ENCODE measurements at places on chromosomes 12 and 14. TPM values are rescaled to one million over a fixed set of nuclear protein-coding genes. Genes with fewer than 3 reads are reported as not detected.
A peak's percentile ranks its signal among the peaks of the same experiment; 100 is the strongest.

LMNTD1 gene
- not detected for total RNA-seq

INHBE gene
- total RNA-seq: not detected

PRH2 gene
- total RNA-seq: not detected

NOVA1 gene
- 58.9 TPM for total RNA-seq

DEGS2 gene
- 12.0 TPM for total RNA-seq

C14orf132 gene
- 10.8 TPM for total RNA-seq

PROX2 gene
- not detected for total RNA-seq

VDR gene
- 16.1 TPM for total RNA-seq

REP15 gene
- total RNA-seq: 3.3 TPM

IKZF4 gene
- 2.9 TPM for total RNA-seq

DNA sequence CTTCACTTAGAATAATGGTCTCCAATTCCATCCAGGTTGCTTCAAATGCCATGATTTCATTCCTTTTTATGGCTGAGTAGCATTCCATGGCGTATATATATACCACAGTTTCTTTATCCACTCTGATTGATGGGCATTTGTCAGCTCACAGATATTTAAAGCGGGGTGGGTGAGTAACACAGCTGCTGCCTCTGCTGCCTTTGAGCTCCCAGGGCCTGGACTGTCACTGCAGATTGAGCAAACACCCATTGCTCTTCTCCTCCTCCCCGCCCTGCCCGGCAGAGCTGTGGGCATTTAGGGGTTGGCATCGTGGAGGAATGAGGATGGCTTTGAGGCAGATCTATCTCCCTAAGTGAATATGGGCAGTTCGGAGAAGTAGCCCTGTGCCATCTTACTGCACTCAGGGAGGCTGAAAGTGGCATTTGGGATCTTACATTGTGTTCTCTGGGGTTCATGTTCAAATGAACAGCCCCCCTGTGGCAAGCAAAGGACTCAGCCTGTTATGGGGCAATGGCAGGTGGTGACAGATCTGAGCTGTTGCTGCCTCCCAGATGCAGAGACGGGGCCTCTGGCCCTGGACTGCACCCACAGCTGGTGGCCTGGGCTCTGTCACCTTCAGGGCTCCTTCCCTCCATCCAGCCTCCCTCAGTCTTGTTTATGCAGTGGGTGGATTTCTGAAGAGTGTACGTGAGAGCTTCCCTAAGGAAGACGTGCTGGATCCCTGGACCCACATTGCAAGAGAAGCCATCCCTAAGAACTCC, 4.9 kb downstream of the RFLNA start:
- no peaks in the 10 kb centered on the region for H3K36me3 ChIP-seq
- DNase-seq: no peak
- no peak overlapping the region for H3K4me3 ChIP-seq
- H3K27ac ChIP-seq: no peak overlapping the region
- peaks cover 7% of the 10 kb centered on the region for H3K27me3 ChIP-seq

- no peaks in the 10 kb centered on the region for H3K4me1 ChIP-seq
- H3K27me3 ChIP-seq: no peaks in the 10 kb centered on the region
- no peaks in the 10 kb centered on the region for H3K36me3 ChIP-seq
- no peak for DNase-seq
- no peak overlapping the region for H3K27ac ChIP-seq
Observed at GRCh38 chr12:27319409-27319808, 13.2 kb upstream of the BMAL2 start.

DNA sequence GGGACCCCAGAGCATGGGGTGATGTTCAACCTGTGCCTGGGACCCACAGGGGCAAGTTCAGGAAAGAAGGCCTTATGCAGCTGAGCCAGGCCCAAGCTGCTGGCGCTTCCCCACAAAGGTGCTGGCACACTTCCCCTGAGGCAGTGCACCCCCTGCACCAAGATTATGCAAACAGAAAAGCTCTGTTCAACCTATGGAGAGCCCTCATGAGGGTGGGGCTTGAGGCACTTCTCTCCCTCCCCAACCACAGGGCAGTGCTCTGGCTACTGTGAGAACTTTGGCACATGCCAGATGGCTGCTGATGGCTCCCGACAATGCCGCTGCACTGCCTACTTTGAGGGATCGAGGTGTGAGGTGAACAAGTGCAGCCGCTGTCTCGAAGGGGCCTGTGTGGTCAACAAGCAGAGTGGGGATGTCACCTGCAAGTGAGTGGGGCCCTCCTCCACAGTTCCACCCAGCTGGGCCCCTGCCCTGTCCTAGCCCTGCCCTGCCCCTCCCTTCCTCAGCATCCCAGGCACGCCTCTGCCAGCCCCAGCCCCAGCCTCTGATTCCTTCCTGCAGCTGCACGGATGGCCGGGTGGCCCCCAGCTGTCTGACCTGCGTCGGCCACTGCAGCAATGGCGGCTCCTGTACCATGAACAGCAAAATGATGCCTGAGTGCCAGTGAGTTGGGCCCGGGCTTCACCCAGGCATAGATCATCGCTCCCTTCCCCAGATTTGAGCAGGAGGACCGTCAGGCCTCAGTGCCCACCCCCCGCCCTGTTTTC, 5.5 kb upstream of the NXPH4 start:
- no peaks in the 10 kb centered on the region for H3K4me1 ChIP-seq
- no peak for DNase-seq
- H3K36me3 ChIP-seq: no peaks in the 10 kb centered on the region
- H3K4me3 ChIP-seq: no peak overlapping the region

GRCh38 chr14:29097476-29097875, 330.9 kb downstream of the FOXG1 start:
- H3K27me3 ChIP-seq: no peaks in the 10 kb centered on the region
- H3K4me3 ChIP-seq: no peak overlapping the region
- no peak for DNase-seq
- no peaks in the 10 kb centered on the region for H3K36me3 ChIP-seq
- no peaks in the 10 kb centered on the region for H3K4me1 ChIP-seq

DNA sequence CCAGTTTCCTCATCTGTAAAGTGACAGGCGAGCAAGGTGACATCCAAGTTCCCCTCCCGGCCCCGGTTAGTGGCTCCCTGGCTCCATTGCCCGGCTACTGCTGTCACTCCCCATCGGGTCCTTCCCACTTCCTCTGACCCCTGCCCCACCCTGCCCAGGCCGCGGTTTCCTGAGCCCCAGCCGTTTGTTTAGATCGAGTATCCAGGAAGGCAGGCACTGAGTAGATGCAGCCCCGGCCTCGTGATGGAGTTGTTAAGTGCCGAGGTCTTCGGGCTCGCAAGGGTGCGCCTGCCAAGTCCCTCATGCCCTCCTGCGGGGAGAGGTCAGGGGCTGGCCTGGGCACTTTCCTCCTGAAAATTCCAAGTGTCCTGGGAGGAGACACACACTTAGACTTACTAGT, 55.4 kb downstream of the TEAD4 start:
- H3K27me3 ChIP-seq: no peaks in the 10 kb centered on the region
- H3K36me3 ChIP-seq: no peaks in the 10 kb centered on the region
- H3K4me3 ChIP-seq: no peak overlapping the region
- DNase-seq: no peak
- no peaks in the 10 kb centered on the region for H3K4me1 ChIP-seq

GRCh38 chr12:57330992-57331391, 80.0 kb upstream of the STAC3 start:
- H3K4me3 ChIP-seq: no peak overlapping the region
- no peaks in the 10 kb centered on the region for H3K36me3 ChIP-seq
- H3K4me1 ChIP-seq: no peaks in the 10 kb centered on the region
- no peak overlapping the region for H3K27ac ChIP-seq
- no peak for DNase-seq
- H3K27me3 ChIP-seq: no peaks in the 10 kb centered on the region

DNA sequence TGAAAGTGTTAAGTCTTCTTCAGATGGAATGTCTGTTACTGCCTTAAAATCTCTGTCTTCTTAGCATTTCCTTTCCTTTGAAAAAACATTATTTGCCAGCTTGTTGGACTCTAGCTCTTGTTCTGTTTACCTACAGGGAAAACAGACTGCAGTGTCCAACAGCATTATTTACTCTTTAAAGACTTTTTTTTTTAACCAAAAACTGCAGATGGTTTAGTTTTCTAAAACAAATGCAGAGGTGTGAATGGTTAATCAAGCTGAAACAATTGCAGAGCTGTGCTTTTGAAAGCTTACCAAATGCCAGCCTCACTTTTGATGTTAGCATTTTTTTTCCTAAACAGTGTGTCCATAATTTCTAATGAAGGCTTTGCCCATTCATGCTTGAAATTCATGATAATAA, 323.3 kb downstream of the TMEM117 start:
- DNase-seq: no peak
- no peak overlapping the region for H3K4me3 ChIP-seq
- H3K27ac ChIP-seq: no peak overlapping the region
- H3K4me1 ChIP-seq: no peaks in the 10 kb centered on the region
- H3K36me3 ChIP-seq: no peaks in the 10 kb centered on the region
- H3K27me3 ChIP-seq: no peaks in the 10 kb centered on the region

GRCh38 chr14:105398726-105399465, 558 bp downstream of the TEX22 start:
- H3K36me3 ChIP-seq: no peaks in the 10 kb centered on the region
- DNase-seq: no peak
- peak overlapping the region; percentile 90 for H3K27ac ChIP-seq
- H3K27me3 ChIP-seq: no peaks in the 10 kb centered on the region

DNA sequence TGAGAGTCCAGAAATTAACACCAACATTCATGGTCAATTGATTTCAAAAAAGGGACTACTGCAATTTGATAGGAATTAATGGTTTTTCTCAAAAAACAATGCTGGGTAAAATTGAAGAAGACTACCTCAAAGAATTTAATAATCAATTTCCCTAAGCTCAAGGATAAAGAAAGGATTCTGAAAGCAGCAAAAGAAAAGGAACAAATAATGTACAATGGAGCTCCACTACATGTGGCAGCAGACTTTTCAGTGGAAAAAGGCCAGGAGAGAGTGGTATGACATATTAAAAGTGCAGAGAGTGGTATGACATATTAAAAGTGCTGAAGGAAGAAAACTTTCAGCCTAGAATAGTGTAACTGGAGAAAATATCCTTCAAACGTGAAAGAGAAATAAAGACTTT, 15.6 kb upstream of the TAS2R43 start:
- H3K4me3 ChIP-seq: no peak overlapping the region
- H3K27ac ChIP-seq: no peak overlapping the region
- no peaks in the 10 kb centered on the region for H3K27me3 ChIP-seq
- no peaks in the 10 kb centered on the region for H3K36me3 ChIP-seq
- no peak for DNase-seq
- H3K4me1 ChIP-seq: no peaks in the 10 kb centered on the region

GRCh38 chr12:32789916-32790315, 34.2 kb upstream of the YARS2 start:
- H3K27me3 ChIP-seq: no peaks in the 10 kb centered on the region
- no peak overlapping the region for H3K27ac ChIP-seq
- no peak overlapping the region for H3K4me3 ChIP-seq
- DNase-seq: no peak
- no peaks in the 10 kb centered on the region for H3K4me1 ChIP-seq

DNA sequence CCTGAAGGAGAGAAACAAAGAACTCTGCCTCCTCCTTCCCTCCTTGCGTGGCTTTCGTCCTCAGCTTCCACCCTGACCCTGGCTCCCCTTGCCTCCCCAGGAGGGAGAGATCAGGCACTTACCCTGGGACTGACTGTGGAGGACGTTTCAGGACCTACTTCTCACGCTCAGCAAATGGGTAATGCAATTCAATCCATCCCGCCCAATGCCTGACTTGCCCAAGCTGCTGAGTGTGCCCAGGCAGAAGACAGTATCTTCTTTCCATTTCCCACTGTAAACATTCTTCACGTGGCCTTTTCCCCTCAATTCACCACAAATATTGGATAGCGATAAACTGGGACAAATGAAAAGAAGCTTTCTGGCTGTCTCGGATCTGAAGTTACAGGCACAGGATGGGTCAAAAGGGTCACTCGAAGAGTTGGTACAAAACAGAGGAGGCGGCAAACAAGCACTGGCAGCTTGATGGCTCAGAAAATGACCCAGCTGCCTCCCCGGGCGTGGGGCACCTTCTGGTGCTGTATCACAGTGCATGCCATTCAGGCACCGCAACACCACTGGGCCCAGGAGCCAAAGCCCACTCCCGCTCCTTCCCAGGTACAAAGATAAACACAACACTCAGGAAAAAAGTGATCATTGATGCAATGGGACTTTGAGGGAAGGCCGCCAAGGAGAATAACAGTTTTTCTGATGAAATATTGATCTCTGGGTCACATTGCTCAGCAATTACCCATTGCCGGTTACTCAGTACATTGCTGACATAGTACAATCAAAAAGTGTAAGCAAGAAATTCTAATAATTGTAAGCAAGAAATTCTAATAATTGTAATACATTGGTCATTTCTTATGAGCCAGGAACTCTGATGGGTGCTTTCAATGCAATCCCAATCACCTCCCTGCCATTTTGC, 65.8 kb downstream of the TRIM9 start:
- no peaks in the 10 kb centered on the region for H3K27me3 ChIP-seq
- no peak overlapping the region for H3K27ac ChIP-seq
- H3K36me3 ChIP-seq: no peaks in the 10 kb centered on the region
- H3K4me3 ChIP-seq: no peak overlapping the region

DNA sequence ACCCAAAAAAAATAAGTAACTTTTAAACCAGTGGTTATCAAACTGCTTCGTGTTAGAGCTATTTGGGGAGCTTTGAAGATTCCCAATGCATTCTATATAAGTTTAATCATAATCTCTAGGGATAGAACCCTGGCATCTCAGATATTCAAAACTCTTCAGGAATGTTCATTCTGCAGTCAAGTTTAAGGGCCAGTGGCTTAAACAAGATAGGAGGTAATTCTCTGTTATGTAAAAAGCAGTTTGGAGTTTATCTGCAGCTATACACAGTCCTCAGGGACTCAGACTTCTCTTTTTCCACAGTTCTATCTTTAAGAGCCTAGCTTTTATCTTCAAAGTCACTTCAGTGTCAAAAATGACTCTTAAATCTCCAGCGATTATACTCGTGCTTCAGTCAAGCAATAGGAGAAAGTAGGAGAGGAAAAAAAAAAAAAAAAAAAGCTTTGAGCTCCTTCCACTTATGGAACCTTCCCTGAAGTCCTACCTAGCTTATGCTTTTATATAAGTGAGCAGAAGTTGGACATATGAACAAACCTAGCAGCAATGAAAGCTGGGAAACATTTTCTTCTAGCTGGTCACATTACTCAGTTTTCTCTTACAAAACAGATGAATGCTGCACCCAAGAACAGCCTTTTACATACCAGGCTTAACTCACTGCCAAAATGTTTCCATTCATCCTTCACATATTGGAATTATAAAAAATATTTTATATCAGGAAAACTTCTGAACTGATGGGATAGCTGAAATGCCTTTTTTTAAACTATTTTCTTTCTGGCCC, 302.8 kb downstream of the FSCB start:
- no peaks in the 10 kb centered on the region for H3K4me1 ChIP-seq
- H3K27me3 ChIP-seq: no peaks in the 10 kb centered on the region
- no peak overlapping the region for H3K27ac ChIP-seq
- DNase-seq: no peak
- no peak overlapping the region for H3K4me3 ChIP-seq

GRCh38 chr12:9880532-9881078, 684 bp upstream of the KLRF2 start:
- no peaks in the 10 kb centered on the region for H3K4me1 ChIP-seq
- H3K36me3 ChIP-seq: no peaks in the 10 kb centered on the region
- no peak for DNase-seq

DNA sequence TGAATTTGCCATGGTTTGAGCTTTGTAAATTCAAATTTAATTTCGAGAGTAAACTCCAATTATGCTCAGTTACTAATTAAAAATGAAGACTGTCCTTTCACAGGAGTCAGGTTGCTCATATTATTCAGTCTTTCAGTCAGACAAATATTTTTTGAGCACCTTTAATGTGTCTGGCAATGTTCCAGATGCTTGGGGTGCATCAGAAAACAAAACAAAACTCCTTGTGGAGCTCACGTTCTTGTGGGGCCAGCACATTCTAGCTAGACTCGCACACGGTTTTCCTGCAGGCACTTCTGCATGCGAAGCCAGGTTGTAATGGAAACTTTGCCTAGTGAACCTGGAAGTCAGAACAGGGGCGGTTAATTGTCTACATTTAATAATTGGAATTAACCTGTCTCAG, 64.0 kb upstream of the ATF1 start:
- no peak overlapping the region for H3K4me3 ChIP-seq
- no peaks in the 10 kb centered on the region for H3K27me3 ChIP-seq
- peaks cover 2% of the 10 kb centered on the region for H3K36me3 ChIP-seq
- no peaks in the 10 kb centered on the region for H3K4me1 ChIP-seq
- no peak overlapping the region for H3K27ac ChIP-seq
